ENCODE measurements at places on chromosomes 2 and 18.

- no peak for DNase-seq
Observed at GRCh38 chr18:75638223-75638775, 210.8 kb upstream of the SMIM21 start.

GRCh38 chr2:124570872-124571271 lies 545.8 kb downstream of the CNTNAP5 start:
- DNase-seq = no peak

DNA sequence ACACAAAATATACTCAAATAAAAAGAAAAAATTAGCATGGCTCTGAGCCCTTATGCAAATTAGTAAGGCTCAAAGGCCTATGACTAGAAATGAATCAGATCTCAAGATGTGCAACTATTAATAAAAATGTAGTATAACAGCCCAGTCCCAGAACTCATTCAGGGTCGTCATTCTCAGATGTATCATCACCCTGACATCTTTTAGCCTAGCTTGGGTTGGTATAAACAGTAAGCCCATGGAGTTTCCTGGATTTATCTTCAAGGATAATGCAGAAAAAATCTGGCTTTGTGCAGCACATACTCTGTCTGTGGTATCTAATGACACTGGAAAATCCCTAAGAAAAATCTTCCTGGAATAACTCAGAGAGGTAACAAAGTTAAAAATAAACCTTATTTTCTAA lies 239.3 kb downstream of the ZNF385B start:
- DNase-seq = no peak

DNA sequence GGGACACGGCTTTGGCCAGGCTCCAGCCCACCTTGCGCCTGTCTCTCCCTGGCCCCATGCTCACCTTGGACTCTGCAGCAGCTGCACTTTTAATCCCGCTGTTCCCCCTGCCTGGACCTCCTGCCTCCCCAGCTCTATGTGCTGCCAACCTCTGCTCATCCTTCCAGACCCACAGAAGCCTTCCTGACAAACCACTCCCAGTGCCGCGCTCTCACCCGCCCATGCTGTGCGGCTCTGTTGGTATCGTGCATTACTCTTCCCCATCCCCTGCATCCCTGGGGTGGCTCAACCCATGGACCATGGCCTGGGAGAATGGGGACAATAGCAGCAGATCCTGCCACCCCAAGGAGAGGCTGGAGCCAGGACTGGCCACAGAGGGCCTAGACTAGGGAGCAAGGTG lies 303.6 kb downstream of the CELF4 start:
- no peak for DNase-seq

DNA sequence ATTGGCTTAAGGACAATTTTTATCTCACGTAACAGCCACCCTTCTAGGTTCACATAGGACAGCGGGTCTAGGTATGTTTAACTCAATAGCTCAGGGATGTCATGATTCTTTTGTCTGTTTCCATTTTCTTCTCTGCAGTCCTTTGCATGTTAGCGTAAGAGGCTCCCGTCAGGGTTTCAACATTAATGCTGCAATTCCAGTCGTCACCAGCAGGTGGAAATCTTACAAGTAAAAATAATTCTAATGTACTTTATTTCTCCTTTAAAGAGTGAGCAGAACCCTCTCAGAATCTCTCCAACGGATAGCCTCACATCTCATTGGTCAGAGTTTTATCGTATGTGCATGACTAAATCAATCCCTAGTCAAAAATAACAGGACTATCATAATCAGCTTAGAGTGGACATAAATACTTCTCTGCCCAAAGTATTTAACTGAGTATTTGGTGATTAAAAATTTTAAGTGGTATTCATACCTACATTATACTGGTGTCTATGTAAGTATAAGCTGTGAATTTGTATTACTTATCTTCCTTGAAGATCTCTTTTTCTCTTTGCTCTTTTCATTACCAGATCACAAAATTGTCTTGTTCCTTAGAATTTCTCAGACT lies 487.2 kb upstream of the GCFC2 start:
- DNase-seq = no peak

GRCh38 chr2:182866095-182866460 lies 359 bp downstream of the FRZB start:
- no peak for DNase-seq

DNA sequence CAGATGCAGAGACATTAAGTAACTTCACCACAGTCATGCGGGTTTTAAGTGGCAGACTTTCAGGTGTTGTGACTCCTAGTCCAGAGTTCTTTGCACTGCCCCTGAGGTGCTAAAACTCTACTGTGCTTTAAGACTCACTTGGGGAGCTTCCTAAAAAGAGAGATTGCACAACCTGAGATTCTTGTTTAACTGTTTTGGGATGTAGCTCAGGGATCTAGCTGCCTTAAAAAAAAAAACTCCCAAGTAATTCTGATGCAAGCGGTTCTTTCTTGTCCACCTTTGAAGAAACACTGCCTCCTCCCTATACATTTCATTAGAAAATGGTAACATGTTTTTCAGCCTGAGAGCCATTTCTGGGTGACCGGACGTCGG lies 13.0 kb downstream of the IL37 start:
- DNase-seq = no peak

DNA sequence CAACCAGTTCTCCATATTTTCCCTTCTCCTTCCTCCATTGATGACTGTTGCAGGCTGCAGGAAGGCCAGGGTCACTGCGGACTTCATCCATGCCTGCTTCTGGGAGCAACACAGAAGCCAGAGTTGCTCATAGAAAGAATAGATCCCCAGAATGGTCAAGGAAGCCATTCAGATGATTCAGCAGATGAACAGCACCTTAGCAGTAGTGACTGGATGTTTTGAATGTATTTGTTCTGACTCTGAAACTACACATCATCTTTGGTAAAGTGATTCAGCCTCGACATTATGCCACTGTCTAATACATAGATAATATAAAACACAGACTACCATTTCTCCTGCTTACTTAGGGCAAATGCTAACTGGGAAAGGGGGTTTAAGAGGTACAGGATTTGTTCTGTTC lies 411.6 kb downstream of the RND3 start:
- no peak for DNase-seq

GRCh38 chr18:62522178-62522503 lies 684 bp upstream of the ZCCHC2 start:
- DNase-seq = no peak

DNA sequence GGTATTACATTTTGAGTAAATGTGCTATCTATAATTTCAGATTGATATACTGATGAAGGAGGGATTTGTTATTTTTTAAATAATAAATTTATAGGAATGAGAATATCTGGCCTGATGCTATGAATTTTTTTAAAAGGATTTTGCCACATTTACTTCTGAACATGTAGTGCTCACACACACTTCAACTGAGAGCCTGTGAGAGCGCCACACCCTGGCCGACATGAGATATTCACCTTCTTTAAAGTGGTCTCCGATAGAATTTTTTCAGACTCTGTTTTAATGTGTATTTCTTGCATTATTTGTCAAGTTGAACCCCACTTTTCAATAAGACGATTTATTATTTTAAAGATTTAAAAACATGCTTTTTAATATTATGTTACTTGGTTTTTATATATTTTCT lies 813.3 kb downstream of the DCC start:
- no peak for DNase-seq

GRCh38 chr2:60648191-60648590 lies 94.7 kb upstream of the BCL11A start:
- no peak for DNase-seq

DNA sequence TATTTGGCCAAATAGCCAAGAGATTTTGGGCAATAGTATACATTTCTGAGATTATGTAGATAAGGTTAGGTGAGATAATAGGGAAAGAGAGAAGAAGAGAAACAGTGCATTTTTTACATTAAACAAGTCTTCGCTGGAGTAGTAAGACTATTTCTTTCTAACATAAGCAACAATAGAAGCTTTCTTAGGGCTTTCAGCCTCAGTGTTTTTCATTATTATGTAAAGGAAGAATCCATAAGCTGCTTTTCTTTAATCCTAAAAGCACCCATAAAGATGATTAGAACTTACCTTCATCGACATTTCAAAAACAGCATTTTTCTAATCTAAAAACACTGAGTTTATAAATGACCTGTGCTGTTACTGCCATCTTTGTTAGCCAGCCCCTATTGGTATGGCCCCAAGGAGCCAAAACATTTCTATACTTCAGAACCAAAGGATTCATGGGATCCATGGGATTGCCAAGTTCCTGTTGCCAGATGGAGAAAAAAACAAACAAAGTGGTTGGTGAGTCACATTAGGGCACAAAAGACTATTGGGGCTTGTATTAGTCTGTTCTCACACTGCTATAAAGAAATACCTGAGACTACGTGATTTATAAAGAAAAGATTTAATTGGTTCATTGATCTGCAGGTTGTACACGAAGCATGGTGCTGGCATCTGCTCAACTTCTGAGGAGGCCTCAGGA lies 88.2 kb downstream of the SCG2 start:
- no peak for DNase-seq

All from NCI-H524 treated with DMSO at 0.1 percent for 48 hours (cell line).